Skin of body (tissue), 3 donors: ENCODE measurements at places on chromosomes 5 and 9. TPM values are rescaled to one million over a fixed set of nuclear protein-coding genes. Genes with fewer than 3 reads are reported as not detected.
A peak's percentile ranks its signal among the peaks of the same experiment; 100 is the strongest.

- DNase-seq: no peak
These were observed 453 bp downstream of the RASGEF1C start for GRCh38 chr5:180208435-180209081.

GRCh38 chr5:73311291-73312110, 137.1 kb downstream of the FOXD1 start:
- DNase-seq: peak; percentile 33

DNA sequence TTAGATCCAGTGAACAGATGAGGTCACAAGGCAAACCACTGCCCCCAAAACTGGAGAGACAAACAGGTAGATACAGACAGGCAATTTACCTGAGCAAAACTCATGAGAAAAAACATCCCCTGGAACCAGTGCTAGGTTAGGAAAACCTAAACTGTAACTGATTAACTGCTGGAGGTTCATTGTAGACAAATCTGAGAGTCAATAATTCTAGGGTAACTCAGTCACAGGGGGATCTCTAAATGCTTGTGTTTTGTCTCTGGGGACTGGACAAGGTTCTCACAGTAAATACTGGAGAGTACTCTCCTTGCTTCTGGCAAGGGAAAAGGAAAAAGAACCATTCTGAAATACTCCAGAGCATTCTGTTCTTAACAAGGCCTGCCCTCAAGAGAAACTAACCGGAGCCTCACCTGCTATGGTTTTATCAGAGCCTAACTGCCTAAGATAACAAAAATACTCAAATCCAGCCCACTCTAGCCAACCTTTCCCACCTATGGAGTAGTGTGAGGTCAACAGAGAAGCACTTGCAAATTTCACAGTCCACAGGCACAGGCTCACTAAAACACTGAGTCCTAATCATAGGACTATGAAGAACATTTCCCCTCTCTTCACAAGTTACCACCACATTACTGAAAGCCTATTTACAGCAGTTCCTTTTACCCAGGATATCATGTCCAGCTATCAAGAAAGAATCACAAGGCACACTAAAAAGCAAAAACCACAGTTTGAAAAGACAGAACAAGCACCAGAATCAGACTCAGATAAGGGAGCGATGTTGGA, 139.9 kb upstream of the ACOT12 start:
- no peak for DNase-seq

DNA sequence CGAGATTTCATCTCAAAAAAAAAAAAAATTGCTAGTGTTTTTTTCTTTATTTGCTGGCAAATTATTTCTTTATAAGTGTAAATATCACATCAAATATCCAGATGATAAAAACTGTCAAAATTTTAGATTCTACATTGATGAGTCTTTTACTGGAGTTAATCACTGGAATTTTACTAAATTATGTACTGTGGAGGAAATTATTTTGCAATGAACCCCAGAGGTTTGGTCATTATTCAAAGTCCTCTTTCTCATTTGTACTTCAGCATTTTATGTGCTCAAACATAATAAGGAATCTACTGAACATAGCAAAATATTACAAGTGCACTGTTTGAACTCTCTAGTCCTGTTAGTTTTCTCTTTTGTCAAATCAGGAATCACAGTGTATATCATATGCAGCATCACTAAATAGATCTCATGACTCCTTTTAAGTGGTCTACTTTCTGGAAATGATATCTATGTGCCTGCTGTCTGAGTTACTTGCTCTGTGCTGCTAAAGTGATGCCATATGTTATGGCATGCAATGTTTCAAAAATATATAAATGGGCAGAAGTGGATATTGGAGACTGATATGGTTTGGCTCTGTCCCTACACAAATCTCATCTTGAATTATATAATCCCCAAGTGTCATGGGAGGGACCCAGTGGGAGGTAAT, 18.0 kb downstream of the OTULINL start:
- DNase-seq: no peak

DNA sequence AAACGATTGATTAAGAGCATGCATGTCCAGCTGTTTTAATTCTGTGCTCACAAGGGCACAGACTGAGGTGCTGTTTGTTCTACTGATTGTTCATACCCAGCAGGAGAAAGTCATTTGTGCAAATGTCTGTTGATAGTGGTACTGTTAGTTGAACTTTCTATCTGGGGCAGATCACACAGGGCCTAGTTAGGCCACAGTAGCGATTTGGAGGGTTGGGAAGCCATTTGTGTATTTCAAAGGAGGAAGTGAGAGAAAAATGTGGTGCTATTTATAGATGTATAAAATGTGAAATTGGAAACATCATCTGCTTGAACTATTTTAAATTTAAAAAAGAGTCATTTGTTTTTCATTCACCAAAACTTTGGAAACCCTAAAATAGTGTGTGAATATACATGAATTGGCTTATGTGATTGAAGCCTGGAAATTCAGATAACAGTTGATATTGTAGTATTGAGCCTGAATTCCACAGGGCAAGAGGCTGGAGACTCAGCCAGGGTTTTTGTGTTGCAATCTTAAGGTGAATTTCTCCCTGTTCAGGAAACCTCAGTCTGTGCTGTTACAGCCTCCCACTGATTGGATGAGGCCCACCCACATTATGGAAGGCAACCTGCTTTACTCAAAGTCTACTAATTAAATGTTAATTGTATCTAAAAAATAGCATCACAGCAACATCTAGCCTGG, 162.0 kb upstream of the CDKN2B start:
- no peak for DNase-seq

WWC1 gene
- total RNA-seq: 7.3 TPM

CHSY3 gene
- total RNA-seq: 9.6 TPM
